ENCODE measurements at places on chromosomes 13 and 19.

GRCh38 chr13:65679240-65679639 is 1550.9 kb downstream of the PCDH9 start:
- DNase-seq, result no peak

GRCh38 chr19:2542341-2543069 is 66.6 kb downstream of the GADD45B start:
- no peak for DNase-seq

GRCh38 chr13:81686877-81687276 is 1346.0 kb upstream of the SPRY2 start:
- DNase-seq, result no peak

- DNase-seq, result no peak
Measured at GRCh38 chr13:64845110-64845509, 2385.0 kb downstream of the PCDH9 start.

GRCh38 chr19:37975071-37975470 is 68.1 kb downstream of the SIPA1L3 start:
- no peak for DNase-seq

- DNase-seq, result peak; percentile 8
Measured at GRCh38 chr19:41705393-41706174, 2.8 kb upstream of the CEACAM5 start.

- no peak for DNase-seq
Measured at GRCh38 chr13:63308549-63309165, 1893.0 kb upstream of the PCDH20 start.

DNA sequence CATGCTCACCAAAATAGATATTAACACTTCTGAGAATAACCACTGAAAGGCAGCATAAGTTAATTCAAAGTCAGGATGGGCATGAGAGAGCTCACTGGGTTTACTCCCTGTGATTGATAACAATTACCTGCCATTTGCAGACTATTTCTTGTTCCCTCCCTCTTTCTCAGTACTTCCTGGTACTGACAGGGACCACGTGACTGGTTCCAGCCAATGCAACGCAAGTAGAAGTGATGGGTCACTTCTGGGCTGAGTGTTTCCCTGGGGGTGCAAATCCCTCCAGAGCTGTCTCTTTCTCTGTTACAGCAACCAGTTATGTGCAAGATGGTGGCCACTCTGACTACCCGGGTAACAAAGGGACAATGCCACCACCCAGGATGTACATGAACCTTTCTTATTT is 118.8 kb downstream of the EFNB2 start:
- DNase-seq, result no peak

DNA sequence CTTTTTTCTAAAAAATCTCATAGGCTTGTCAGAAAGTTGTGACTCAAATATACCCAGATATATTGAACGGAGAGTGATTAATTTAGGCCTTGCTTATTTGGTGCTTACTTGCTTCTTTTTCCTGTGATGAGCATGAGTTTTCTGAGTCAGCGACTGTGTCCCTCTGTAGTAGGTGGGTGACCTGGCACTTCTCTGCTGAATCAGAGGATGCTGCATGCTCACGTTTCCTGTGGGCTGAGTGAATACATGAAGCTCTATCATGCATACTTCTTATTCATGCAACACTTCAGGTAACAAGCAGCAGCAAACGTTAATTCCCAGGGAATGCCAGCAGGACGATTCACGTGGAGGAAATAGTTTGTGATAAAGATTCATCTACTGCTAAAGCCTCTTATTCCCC is 245.0 kb downstream of the KLF5 start:
- no peak for DNase-seq

DNA sequence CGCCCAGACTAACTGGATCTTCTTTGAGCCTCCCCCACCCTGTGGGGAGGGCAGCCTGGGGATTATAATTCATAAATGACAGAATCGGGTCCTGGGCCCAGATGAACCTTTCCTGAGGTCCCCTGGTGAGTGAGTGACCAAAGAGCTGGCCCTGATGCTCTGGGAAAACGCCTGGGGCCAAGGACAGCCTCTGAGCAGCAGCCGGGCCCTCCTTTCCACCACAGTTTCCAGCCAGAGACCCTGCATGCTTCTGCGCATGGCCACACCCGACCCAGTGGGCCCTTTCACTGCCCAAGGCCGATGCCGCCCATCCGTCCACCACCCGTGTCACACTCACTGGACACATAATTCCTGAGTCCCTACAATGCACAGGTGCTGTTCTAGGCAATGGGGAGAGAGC is 43.6 kb upstream of the CCNE1 start:
- DNase-seq, result no peak

DNA sequence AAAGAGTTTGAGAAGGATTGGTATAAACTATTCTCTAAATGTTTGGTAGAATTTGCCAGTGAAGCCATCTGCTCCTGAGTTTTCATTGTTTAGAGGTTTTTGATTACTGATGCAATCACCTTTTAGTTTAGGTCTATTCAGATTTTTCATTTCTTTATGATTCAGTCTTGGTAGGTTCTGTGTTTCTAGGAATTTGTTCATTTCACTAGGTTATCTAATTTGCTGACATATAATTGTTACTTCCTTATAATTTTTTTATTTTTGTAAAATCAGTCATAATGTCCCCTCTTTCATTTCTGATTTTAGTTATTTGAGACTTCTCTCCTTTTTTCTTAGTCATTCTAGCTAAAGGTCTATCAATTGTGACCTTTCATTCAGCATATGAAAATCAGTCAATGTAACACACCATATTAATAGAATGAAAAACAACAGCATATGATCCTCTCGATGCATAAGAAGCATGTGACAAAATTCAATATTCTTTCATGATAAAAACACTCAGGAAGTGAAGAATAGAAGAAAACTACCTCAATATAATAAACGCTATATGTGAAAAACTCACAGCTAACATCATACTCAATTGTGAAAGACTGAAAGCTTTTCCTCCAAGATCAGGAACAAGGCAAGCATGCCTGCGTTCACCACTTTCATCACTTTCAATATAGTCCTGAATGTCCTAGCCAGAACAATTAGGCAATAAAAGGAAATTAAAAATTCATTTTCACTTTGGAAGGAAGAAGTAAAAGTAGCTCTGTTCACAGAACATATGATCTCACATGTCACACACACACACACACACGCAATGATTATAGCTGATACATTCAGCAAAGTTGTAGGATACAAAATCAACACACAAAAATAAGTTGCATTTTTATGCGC is 149.1 kb downstream of the COG6 start:
- no peak for DNase-seq

DNA sequence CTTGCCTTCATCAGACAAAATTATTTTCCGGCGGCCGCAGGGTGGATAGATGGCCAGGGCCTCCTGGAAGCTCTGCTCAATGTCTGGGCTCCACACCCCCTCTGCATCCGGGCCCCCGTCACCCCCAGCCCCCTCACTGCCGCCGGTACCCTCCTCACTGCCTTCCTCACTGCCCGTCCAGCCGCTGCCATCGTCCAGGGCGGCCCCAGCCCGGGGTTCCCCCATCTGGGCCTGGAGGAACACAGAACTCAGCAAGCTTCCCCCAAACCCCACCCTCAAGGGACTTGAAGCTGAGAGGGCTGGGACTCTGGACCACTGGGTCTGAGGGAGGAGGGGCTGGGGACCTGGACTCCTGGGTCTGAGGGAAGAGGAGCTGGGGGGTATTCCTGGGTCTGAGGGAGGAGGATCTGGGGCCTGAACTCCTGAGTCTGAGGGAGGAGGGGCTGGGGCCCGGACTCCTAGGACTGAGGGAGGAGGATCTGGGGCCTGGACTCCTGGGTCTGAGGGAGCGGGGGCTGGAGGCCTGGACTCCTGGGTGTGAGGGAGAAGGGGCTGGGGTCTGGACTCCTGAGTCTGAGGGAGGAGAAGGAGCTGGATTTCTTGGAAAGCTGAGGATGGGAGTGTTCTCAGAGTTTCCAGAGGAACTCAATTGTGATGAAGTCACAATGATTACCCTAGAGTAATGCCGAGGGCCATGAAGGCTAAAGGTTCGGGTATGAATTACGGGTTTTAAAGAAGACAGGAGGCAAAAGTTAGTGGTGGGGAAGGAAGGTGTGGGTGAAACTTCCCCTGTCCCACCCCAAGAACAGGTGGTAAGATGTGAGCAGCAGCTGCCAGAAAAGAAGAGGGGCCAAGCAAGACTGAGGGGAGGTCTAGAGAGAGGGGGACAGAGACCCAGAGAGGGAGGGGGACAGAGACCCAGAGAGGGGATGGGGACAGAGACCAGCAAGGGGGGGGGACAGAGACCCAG is 2.1 kb downstream of the TEAD2 start:
- DNase-seq, result no peak

DNA sequence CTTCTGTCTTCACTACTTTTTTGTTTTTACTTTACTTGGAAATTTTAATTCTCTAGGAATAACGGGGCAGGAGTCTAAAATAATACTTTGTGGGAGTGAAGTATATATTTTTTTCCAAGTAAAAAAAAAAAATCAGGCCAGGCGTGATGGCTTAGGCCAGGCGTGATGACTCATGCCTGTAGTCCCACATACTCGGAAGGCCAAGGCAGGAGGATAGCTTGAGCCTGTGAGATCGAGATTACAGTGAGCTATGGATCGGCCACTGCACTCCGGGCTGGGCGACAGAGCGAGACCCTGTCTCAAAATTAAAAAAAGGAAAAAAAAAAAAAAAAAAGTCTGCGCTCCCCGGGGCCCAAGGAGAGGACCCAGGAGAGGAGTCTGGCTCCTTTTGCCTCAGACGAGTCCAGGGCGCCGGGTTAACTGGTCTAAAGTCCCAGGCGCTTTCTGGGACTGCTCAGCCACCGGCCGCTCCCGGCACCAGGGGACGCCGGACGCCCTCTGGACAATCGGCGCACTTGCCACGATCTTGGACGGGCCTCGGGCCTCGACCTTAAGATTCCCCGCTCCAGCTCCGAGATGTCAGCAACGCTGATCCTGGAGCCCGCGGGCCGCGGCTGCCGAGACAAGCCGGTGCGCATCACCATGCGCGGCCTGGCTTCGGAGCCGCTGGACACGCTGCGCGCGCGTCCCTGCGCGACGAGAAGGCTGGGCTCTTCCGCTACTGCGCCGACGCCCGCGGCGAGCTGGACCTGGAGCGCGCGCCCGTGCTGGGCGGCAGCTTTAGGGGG is 2.7 kb upstream of the ZFP82 start:
- DNase-seq, result no peak

- no peak for DNase-seq
Measured at GRCh38 chr13:47121092-47121763, 224.4 kb upstream of the HTR2A start.

- no peak for DNase-seq
Measured at GRCh38 chr13:100203696-100204367, 114.9 kb downstream of the PCCA start.

GRCh38 chr19:15913384-15913783 is 15.5 kb upstream of the CYP4F2 start:
- DNase-seq, result no peak

DNA sequence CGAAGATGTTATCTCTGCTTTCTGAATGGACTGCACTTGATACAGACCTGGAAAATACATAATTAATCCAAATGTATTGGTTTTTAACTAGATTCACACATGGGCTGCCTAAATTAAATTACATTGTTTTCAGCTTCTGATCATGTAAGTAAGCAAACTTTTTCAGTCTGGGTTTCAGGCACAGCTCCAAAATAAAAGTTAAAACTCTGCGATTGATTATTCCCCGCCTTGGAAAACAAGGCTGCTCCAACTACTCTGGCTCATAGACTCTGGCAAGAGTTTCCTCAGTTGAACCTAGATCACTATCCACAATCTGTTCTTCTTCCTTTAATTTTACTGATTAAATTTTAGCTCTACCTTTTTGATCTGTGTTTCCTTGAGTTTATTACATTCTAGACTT is 526.0 kb upstream of the SPRY2 start:
- no peak for DNase-seq

- DNase-seq, result no peak
Measured at GRCh38 chr13:61253105-61253877, 162.4 kb downstream of the PCDH20 start.

DNA sequence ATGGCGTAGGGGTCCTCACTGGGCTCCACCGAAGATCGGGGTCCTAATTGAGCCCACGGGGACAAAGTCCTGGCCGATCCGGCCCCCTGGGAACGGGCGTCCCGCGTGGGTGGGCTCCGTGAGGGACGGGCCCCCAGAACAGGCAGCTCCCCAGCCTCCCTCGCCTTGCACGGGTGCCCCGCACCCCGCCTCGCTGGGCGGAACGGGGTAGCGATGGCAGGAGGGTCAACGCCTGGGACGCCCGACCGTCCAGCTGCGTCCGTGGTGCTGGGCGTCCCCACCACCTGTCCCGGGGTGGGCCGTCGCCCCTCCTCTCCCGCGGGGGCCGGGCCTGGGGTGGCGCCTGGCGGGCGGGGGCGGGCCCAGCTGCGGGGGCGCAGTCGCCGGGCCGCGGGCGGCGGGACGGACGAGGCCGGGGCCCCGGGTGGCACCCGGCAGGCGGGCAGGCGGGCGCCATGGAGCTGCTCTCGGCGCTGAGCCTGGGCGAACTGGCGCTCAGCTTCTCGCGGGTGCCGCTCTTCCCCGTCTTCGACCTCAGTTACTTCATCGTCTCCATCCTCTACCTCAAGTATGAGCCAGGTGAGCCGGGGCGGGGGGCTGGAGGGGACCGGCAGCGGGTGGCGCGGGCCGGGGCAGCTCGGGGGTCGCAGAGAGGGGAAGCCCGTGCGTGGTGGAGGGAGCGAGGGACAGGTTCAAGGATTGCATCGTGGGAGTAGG is at the start of gene TMEM38A:
TSS of gene TMEM38A (plus strand) at position 377 of the 717 bp plus-strand sequence. CDS start at position 456, 79 bp downstream.
- DNase-seq, result peak; percentile 35

- no peak for DNase-seq
Measured at GRCh38 chr19:10187315-10187714, 7.4 kb downstream of the DNMT1 start.

DNA sequence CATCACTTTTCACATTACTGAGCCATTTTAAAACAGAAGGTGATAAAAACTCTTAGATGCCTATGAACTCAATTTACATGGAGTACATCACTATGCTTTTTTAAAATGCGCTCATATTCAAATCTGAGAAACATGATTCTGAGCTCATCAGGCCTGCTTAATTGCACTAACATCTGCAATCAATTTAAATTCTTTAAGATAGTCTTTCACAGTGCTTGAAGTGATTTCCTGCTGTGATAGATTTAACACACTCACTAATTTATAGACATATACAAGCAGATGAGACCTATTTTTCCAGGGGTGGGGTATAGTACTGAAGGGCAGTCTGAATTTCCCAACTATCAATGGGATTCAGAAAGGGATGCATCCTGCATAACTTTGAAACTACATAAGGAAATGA is 82.9 kb downstream of the DIAPH3 start:
- no peak for DNase-seq

DNA sequence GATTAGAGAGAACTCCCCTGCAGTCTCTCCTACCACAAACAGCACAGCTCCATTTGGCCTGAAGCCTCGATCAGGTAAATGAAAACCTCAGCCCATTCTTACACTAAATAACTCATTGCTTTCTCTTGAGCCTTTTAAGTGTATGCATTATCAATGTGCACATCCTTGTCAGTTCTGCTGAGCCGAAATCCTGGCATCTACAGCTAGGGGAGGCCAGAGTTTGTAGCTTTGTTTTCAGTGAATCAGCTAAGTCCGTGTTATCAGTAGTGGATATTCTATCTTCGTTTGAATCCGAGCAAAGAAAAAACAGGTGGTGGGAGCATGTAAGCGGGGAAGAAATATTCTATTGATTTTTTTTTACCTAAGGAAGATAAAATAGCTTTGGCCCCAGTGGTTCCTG is 84.4 kb downstream of the ESD start:
- no peak for DNase-seq

GRCh38 chr19:40646743-40647254 is 43.7 kb downstream of the NUMBL start:
- no peak for DNase-seq

- DNase-seq, result no peak
Measured at GRCh38 chr13:98279473-98280175, 102.6 kb upstream of the RNF113B start.

- DNase-seq, result no peak
Measured at GRCh38 chr19:48681127-48681470, 8.3 kb upstream of the NTN5 start.

- no peak for DNase-seq
Measured at GRCh38 chr13:35675651-35676050, 199.2 kb upstream of the MAB21L1 start.
